Smooth muscle cell of the coronary artery (primary cell): ENCODE measurements at places on chromosomes 7 and 10. TPM values are rescaled to one million over a fixed set of nuclear protein-coding genes. Genes with fewer than 3 reads are reported as not detected.

Gene STOX1
- total RNA-seq: under 0.01 and 0.12 TPM in 2 replicates

Gene SUN3
- not detected in 2 replicates for total RNA-seq

Gene SPOCK2
- under 0.01 and 0.12 TPM in 2 replicates for total RNA-seq

Gene MRPS33
- 28.8 and 33.5 TPM in 2 replicates for total RNA-seq

Gene TMEM184A
- total RNA-seq: 0.53 TPM in 1 of 2 replicates, not detected in the other

Gene CRYGN
- not detected in 2 replicates for total RNA-seq

Gene SEC61A2
- 2.8 and 4.1 TPM in 2 replicates for total RNA-seq

Gene OR2A12
- total RNA-seq: not detected in 2 replicates

Gene ACSM6
- not detected in 2 replicates for total RNA-seq

Gene VOPP1
- total RNA-seq: 56.7 and 112 TPM in 2 replicates

Gene MYO3A
- total RNA-seq: not detected in 2 replicates

Gene EPC1
- total RNA-seq: 18.5 and 32.9 TPM in 2 replicates

Gene RSPH10B2
- total RNA-seq: 0.30 TPM in 1 of 2 replicates, not detected in the other

Gene UCMA
- total RNA-seq: not detected in 2 replicates

Gene SRRM3
- total RNA-seq: 0.23 and 0.53 TPM in 2 replicates

Gene ACBD7
- 0.12 and 1.1 TPM in 2 replicates for total RNA-seq

Gene IKZF1
- total RNA-seq: not detected in 2 replicates

Gene SPDYE1
- total RNA-seq: not detected in 2 replicates

Gene GIMAP2
- 0.60 and 4.7 TPM in 2 replicates for total RNA-seq

Gene SPDYE2B
- 0.12 TPM in 1 of 2 replicates, not detected in the other for total RNA-seq

Gene CLIP2
- 44.3 and 52.9 TPM in 2 replicates for total RNA-seq

Gene EPHA1
- total RNA-seq: not detected in 2 replicates

Gene CEP55
- 0.47 and 10.1 TPM in 2 replicates for total RNA-seq

Gene DNAJB12
- 14.7 and 19.8 TPM in 2 replicates for total RNA-seq

Gene AEBP1
- total RNA-seq: 80.0 and 122 TPM in 2 replicates

Gene C7orf33
- total RNA-seq: not detected in 2 replicates

Gene RTKN2
- total RNA-seq: 0.23 and 6.8 TPM in 2 replicates

Gene MMD2
- total RNA-seq: not detected in 2 replicates

Gene FGF8
- total RNA-seq: not detected in 2 replicates

Gene NYAP1
- 0.12 and 0.38 TPM in 2 replicates for total RNA-seq

Gene TEX47
- not detected in 2 replicates for total RNA-seq

Gene SSC4D
- 0.68 TPM in 1 of 2 replicates, not detected in the other for total RNA-seq

Gene BLNK
- total RNA-seq: not detected in 2 replicates

Gene CUZD1
- 0.30 and 0.47 TPM in 2 replicates for total RNA-seq

Gene NPTX2
- 0.15 and 6.0 TPM in 2 replicates for total RNA-seq

Gene MAGI2
- total RNA-seq: 2.4 and 5.1 TPM in 2 replicates
